Fibroblast of skin of right quadriceps (primary cell): ENCODE measurements at places on chromosomes 16 and 17.

- no peak for DNase-seq
Observed at GRCh38 chr17:66839616-66840015, 4.7 kb downstream of the CACNG5 start.

DNA sequence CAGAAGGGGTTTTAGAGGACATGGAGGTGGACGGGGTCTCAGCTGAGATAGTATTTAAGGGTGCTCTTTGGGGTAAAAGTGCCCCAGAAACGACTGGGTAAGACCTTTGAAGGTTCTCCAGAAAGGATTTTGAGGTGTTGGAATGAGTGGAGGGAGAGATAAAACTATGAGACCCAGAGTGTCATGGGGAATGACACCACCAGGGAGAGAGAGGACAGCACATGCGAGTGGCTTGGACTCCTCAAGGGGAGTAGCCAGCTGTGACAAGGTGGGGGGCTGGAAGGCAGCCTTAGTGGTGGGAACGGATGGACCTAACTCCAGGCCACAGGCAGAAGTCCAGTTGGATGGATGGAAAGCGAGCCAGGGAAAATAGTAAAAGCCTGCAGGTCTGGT, 19.2 kb upstream of the PITPNM3 start:
- DNase-seq, result no peak

- DNase-seq, result no peak
Observed at GRCh38 chr17:39751016-39751543, 13.3 kb downstream of the GRB7 start.

- peak; percentile 24 for DNase-seq
Observed at GRCh38 chr16:1823821-1824220, 2.8 kb downstream of the HAGH start.

DNA sequence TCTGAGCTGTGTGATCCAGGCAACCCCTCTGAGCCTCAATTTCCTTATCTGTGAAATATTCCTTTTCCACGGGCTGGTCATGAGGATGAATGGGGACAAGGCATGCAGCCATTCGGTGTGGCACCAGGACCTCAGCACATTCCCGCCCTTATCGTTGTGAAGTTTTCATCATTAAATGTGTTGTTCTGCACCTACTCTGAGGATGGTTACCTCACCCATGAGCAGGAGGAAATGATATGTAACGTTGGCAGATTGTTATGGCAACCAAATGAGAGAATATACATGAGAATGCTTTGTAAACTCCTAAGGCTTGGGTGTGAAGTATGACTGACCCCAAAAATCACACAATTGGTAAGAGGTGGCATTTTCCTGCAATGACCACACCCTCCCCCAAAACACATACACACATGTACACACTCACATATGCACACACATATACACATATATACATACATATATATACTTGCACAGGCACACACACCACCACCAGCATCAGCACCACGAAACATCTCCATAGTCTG, 39.5 kb downstream of the SMARCE1 start:
- no peak for DNase-seq

GRCh38 chr17:57522042-57523005, 222.8 kb downstream of the CCDC182 start:
- no peak for DNase-seq

DNA sequence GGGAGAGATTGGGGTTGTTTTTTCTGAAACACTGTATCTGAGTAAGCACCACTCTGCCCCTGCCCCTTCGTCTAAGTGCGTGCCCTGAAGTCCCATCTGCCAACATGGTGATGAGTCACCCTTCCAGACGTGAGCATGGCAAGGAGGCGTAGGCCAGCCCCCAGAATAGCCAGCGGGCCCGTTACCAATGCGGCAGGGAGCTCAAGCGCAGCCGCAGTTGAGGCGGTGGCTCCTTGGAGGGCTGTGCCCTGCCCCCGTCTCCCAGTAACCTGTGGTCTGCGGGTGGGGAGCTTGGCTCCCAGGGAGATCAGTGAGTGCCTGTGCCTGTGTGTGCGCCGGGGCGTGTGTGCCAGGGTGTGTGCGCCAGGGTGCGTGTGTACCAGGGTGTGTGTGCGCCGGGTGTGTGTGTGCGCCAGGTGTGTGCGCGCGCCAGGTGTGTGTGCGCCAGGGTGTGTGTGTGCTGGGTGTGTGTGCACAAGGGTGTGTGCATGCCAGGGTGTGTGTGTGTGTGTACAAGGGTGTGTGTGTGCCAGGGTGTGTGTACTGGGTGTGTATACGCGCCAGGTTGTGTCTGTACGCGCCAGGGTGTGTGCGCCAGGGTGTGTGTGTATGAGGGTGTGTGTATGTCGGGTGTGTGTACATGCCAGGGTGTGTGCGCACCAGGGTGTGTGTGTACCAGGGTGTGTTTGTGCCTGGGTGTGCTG, 98.6 kb upstream of the CHMP6 start:
- peak; percentile 57 for DNase-seq

- no peak for DNase-seq
Observed at GRCh38 chr16:9061358-9061813, 30.1 kb upstream of the HAPSTR1 start.

GRCh38 chr16:24203675-24204074, 52.5 kb upstream of the CACNG3 start:
- DNase-seq, result no peak

DNA sequence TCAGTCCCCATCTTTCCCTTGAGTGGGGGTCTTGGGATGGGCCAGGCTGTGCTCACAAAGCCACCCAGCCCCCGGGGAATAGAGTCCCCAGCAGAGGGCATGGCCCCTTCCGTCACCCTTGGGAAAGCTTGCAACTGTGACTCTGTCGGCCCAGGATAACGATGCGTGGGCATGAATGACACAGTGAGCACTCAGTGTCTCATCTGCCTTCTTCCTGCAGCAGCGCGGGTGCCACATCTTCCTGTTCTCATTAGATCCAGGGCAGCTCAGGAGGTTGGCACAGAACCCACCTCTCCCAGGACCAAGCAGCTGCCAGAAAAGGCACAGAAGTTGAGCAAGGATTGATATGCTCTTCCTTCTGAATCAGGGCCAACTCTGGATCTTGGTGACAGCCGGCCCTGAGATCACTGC, 84.7 kb downstream of the MRC2 start:
- no peak for DNase-seq

GRCh38 chr16:67228905-67229304, 2.0 kb downstream of the TMEM208 start:
- no peak for DNase-seq

DNA sequence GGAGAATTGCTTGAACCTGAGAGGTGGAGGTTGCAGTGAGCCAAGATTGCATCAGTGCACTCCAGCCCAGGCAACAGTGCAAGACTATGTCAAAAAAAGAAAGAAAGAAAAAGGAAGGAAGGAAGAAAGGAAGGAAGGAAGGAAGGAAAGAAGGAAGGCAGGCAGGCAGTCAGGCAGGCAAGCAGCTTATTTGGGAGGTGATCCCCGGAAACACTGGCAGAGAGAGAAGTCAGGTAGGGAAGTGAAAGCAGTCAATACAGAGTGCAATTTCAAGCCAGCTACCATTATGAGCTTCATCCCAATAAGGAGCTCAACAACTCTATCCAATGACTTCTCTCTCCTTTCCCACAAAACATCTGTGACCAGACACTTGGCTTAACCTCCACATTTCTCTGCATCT, 83.0 kb upstream of the TBC1D3K start:
- DNase-seq, result no peak

DNA sequence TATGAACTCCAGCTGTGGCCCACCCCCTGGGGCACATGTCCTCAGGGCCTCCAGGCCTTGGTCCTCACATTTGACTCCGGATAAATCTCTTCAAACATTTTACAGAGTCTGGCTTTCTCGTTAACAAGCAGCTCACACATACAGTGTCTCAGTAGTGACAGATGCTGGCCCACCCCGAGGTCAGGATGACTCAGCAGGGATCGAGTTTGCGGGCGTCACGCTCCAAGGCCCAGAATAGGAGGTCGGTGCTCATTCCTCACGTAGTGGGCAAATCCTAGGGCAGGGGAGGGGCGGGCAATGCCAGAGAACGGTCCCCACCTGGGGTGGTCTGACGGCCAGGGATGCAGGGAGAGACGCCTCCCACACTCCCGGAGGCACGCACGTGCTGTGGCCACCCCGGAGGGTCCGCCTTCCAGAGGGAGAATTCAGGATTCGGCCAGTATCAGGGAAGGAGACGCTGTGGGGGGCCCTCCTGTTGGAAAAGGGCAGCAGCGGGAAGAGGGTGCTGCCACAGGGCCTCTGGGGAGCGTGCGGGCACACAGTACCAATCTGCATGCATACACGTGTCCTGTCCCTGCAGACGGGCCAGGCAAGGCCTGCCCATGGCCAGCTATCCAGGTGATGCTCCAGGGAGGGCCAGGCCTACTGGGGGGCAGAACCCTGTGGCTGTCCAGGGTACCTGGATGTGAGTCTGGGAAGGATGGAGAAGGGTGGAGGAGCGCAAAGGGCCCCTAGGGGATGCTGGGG, 8.6 kb downstream of the SLC7A5 start:
- peak; percentile 64 for DNase-seq

GRCh38 chr17:72763981-72764380, 328.5 kb downstream of the SLC39A11 start:
- DNase-seq, result no peak

DNA sequence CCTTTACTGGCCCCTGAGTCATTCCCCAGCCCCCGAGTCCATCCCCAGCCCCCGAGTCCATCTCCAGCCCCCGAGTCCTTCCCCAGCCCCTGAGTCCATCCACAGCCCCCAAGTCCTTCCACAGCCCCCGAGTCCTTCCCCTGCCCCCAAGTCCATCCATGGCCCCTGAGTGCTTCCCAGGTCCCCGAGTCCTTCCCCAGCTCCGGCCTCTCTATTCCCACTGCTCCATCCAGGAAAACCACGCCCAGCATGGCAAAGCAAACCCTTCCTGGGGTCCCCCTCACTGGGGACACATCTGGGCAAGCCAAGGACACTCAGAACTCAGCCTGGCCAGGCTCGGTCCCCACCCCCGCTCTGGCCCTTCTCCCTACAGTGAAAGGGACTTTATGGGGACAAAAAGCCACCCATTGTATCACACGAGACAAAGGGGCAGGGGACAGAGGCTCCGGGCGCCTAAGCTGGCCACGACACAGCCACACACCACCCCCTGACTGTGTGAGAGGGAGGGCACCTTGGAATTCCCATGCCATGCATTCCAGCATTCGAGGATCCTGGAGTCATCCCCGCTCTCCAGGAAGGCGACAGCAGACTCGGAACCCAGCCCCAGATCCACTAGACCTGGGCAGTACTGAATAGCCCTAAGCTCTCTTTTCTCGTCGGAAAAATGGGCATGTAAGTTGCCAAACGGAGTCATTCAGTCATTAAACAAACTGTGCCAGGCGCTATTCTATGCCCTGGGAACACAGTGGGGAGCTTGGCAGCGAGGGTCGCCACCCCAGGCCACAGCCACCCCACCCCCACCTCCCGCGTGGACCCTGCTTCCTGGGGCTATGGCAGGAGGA, 14.0 kb downstream of the PLLP start:
- no peak for DNase-seq

DNA sequence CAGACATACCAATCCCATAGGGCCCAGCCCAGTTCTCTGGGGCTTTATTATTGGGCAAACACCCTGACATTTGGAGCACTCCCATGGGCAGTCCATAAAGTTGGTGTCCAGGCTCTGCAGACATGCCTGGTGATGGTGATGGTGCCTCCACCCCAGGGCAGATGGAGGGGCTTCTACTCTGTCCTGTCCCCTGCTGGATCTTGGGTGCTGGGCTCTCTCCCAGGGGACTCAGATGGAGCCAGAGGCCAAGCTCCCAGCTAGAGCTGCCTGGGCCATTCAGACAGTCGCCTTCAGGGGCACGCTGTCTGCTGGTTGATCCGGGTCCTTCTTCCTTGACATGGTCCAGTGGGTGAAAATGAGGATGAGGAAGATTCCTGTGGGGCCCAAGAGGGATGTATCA, 10.6 kb downstream of the CDH16 start:
- DNase-seq, result no peak

DNA sequence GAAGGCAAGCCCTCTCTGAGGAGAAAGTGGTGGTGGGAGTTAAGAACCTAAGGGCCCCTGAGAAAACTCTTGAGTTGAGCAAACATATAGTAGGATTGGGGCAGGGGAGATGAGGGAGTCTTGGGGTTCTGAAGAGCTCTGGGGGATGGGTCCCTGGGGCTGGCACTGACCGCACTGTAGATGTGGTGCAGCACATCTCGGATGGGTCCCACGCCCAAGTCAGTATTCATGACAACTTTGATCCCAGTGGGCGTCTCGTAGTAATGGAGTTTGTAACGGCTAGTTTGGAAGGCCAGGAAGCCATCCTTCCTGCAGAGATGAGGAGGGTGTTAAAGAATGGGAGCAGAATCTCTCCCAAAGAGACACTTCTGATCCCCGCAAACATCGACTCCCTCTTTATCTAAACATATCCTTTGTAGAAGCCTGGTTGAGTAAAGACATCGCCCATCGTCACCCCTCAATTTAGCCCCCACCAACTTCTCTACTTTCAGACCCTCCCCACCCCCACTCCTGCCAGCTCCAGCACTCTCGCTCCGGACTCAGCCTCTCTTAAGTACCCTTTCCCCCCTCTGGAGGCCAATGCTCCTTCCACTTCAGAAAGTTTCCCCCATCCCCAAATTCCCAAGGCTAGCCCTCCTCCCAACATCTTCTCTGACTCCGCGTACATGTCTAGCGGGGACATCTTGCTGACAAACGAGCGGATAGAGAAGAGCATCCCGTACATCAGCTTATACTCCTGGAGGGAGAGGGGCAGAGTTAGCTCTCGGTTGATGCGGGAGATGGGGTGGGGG, 710 bp downstream of the TRAPPC1 start:
- no peak for DNase-seq

DNA sequence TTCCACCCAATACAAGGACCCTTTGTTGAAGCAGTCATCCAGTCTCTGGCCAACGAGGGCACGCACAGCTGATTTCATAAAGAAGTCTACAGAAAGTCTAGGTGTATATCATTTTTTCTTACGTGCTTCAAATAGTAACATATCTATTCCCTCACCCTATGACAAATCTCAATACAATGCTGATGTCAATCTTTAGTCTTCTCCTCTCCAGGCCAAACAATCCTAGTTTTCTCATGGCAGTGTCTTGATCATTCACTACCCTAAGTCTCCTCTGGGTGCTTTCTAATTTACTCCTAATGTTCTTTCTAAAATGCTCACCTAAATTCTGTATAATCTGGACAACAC, 92.6 kb downstream of the CACNG1 start:
- DNase-seq, result peak; percentile 33

GRCh38 chr16:4021070-4021779, 95.0 kb downstream of the ADCY9 start:
- no peak for DNase-seq

- peak; percentile 43 for DNase-seq
Observed at GRCh38 chr17:77645072-77646045, 313.1 kb upstream of the TNRC6C start.
